CD14-positive monocyte (primary cell): ENCODE measurements at places on chromosomes 2 and 18. TPM values are rescaled to one million over a fixed set of nuclear protein-coding genes. Genes with fewer than 3 reads are reported as not detected.
A peak's percentile ranks its signal among the peaks of the same experiment; 100 is the strongest.

- DNase-seq: no peak
These were observed 96.6 kb downstream of the TMEM17 start for GRCh38 chr2:62409442-62409841.

- peak; percentile 86 for DNase-seq
These were observed at the start of gene LPIN1 for GRCh38 chr2:11746376-11746806. TSS of gene LPIN1 (plus strand) at chr2:11746632. CDS start at chr2:11765542, 18,910 bp downstream.

- DNase-seq: no peak
These were observed 308.8 kb upstream of the FIGN start for GRCh38 chr2:164044622-164045021.

RBBP8 gene
- 9.6 TPM for polyA plus RNA-seq

GRCh38 chr2:129765678-129766351 lies 213.7 kb upstream of the RAB6C start:
- no peak for DNase-seq

- no peak for DNase-seq
These were observed 18.6 kb downstream of the CDCA7 start for GRCh38 chr2:173373290-173373689.

GRCh38 chr2:45711224-45711623 lies 59.7 kb downstream of the PRKCE start:
- DNase-seq: no peak

- no peak for DNase-seq
These were observed 7.2 kb upstream of the SS18 start for GRCh38 chr18:26097563-26097962.

DNA sequence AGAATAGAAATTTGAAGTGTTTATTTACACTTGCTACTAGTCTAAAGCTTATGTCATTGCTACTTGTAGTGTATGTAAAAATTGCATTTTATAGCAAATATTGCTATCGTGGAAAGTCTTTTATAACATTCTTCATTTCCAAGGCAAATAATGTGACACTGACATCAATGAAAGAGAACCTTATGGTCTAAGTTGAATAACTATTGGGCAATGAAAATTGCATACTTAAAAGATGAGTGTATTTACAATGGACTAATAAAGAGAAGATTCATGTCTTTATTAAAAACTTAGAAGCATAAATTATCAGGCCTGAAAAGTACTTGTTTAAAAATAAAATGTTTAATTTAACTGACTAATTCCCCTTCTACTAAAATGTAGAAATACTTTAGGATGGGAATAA lies 82.2 kb downstream of the LRP1B start:
- DNase-seq: no peak
